ENCODE measurements at places on chromosomes 12 and 14.

DNA sequence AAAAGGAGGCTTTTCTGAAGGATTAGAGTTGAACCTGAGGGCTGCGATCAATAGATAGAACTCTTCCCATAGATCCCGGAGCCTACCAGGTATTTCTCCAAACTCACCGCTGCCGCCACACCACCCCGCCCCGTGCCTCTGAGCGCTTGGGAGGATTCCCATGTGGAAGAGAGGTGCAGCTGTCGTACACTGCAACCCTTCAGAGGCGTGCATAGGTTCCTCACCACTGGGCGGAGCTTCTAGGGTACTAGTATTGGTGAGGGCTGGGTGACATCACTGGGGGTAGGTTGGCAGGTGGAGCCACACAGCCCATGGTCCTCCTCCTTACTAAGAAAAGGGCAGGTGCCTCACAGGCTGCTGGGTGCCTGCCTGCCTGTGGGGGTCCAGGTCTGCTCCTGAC lies 127.0 kb downstream of the TSPAN9 start:
- DNase-seq: no peak

GRCh38 chr12:25896981-25897380 lies 61.5 kb upstream of the RASSF8 start:
- DNase-seq: no peak

GRCh38 chr12:65648461-65648860 lies 175.8 kb upstream of the HMGA2 start:
- no peak for DNase-seq

GRCh38 chr14:95329941-95330340 lies 10.2 kb upstream of the CLMN start:
- DNase-seq: no peak

GRCh38 chr14:68562911-68563250 lies 230.0 kb downstream of the ZFP36L1 start:
- DNase-seq: no peak

DNA sequence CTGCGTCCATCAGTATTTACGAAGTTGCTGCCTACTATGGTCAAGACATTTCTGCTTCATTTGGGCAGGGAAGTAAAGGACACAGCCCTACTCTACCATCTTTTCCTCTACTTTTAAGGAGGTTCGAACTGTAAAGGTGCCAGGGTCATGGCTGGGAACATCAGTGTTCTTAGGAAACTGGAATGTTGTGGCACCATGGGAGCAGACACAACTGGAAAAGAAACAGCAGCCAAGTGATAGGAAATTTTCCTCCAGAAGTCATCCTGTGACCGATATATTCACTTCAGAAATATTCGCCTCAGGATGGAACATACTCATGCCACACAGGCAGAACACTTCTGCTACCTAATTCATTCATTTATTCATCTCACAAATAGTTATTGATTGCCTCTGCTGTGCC lies 104.4 kb downstream of the ETV6 start:
- no peak for DNase-seq

GRCh38 chr14:100307766-100308426 lies 1.7 kb upstream of the SLC25A29 start:
- DNase-seq: no peak

GRCh38 chr14:80464531-80465149 lies 253.3 kb upstream of the DIO2 start:
- DNase-seq: no peak

DNA sequence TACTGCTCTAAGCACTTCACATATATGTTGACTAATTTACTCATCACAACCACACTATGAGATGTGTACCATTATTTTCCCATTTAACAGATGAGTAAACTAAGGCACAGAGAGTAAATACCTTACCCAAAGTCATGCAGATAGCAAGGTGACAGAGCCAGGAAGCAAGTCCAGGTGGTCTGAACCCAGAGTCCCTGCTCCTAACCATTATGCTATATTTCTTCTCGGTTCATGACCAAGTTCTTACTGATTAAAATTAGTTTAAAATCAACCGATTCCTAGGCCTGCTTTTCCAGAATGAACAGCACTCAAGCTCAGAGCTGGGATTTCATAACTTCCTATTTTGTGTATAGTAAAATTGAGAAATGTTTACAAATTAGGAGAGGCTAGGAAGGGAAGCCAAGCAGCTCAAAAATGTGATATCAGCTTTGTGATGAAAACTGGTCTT lies 85.5 kb upstream of the EGLN3 start:
- DNase-seq: no peak

GRCh38 chr12:117662620-117663395 lies 301.4 kb upstream of the NOS1 start:
- no peak for DNase-seq

GRCh38 chr12:31471051-31471450 lies 119.9 kb downstream of the DENND5B start:
- no peak for DNase-seq

GRCh38 chr14:36900846-36901245 lies 239.2 kb downstream of the PAX9 start:
- no peak for DNase-seq

DNA sequence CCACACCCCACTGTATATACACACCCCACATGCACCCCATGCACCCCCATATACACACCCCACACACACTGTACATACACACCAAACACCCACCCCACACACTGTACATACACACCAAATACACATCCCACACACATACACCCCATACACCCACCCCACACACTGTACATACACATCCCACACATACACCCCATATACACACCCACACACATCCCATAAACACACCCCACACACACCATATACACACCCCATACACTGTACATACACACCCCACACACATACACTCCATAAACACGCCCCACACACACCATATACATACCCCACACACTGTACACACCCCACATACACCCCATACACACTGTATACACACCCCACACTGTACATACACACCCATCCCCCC lies 82.3 kb downstream of the NOC4L start:
- no peak for DNase-seq

DNA sequence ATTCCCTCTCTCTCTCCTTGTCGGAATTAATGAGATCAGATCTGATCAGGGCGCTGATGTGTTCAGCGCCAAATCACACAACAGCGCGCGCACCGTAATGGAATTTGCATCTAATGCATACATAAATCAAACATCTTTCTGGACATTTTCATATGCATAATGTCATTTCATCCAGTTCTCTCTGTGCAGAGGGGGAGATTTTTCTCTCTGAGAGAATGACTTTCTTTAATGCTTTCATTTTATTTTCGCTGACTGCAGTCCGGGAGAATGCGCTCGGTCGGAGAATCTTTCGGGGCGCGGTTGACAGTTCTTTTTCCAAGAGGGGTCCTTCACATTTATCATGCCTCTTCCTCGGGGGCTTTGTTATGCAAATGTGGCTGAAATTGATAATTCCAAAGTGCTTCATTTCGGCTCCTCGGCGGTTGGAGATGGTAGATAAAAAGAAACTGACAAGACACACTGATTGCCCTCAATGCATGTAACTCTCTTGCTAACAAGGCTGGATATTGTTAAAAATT lies 615.9 kb downstream of the VRK1 start:
- no peak for DNase-seq

DNA sequence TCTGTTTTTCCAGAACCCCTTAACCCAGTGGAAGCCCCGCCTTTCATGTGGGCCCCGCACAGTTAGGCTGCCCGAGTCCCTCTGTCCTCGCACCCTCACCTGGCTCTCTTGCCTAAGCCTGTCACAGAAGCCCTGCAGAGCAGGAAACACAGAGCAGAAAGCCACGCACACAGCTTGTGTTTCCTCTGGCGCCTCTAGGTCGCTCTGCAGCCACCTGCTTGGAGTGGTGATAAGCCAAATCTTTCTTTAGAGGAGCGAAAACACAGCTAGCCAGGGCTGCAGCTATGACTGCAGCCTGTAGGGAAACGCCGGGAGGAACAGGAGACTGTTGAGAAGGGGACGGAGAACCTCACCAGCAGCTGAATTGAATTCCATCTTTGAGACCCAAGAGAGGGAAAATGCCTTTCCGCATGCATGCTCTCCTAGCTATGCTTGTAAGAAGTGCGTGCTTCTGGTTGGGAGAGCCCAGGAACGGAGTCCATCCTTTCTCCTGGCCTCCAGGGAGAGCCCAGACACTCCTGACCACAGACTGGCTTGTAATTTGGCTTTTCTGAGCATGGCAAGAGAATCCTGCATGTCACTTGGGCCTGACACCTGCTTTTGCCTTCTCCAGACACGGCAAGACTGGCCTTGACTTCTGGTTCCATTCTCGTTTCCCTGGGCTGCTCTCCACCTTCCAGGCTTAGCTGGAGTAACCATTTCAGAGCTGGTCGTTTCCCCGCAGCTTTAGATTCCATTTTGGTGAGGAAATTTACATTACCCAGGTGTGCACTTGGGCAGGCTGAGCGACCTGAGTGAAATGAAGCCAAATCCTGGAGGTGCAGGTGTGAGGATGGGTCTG lies 301.6 kb downstream of the CACNA1C start:
- DNase-seq: no peak
